NCI-H1436 treated with DMSO at 0.1 percent for 48 hours (cell line): ENCODE measurements at places on chromosomes 4 and X.

DNA sequence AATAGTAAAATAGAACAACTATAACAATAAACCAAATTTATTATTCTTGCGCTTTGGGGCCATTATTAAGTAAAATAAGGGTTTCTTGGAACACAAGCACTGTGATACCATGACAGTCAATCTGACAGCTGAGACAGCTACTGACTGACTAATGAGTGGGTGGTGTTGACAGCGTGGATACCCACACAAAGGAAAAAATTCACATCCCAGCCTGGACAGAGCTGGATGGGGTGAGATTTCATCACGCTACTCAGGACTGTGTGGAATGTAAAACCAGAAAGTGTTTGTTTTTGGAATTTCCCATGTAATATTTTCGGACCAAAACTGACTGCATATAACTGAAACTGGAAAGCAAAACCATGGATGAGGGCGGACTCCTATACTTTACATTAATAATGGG is 48.8 kb downstream of the IGFBP7 start:
- no peak for DNase-seq

- no peak for DNase-seq
Observed at GRCh38 chr4:172750910-172751309, 417.7 kb upstream of the GALNT7 start.

DNA sequence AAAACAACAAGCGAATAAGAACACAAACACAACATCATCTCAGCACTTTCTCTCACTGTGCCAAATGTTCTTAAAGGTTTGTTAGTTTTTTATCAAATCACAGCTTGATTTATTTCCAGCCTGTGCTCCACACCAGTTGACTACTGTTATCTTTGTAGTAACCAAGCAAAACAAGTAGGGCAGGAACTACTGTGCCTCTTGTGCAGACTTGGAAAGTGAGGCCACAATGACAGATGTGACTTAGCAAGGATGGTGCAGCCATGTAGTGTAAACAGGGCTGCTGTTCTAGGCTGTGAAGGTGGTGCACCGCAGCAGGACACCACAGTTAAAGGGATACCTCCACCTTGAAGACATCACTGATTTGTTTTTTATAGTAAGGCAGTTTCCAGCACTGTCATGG is 170.0 kb downstream of the IL1RAPL1 start:
- no peak for DNase-seq

GRCh38 chr4:33316033-33316432 is 2595.9 kb downstream of the PCDH7 start:
- DNase-seq, result no peak

DNA sequence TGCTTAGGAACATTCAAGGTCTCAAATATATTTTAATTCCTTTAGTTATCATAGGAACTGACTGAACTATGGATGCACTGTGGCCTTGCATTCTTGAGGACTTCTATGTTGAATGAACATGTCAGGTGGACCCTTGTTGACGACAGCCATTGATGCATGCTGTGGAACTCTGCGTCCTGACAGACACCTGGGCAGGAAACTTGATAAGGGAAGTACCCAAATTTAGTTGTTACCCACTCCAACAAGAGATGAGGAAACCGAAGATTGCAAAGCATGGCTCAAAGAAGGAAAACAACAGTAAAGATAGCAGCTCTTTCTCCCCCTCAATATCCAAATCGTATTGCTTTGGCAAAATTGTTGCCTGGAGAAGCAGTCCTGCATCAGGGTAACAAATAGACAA is 540.0 kb upstream of the NR3C2 start:
- DNase-seq, result no peak

- no peak for DNase-seq
Observed at GRCh38 chrX:110851780-110852179, 56.2 kb upstream of the CHRDL1 start.

DNA sequence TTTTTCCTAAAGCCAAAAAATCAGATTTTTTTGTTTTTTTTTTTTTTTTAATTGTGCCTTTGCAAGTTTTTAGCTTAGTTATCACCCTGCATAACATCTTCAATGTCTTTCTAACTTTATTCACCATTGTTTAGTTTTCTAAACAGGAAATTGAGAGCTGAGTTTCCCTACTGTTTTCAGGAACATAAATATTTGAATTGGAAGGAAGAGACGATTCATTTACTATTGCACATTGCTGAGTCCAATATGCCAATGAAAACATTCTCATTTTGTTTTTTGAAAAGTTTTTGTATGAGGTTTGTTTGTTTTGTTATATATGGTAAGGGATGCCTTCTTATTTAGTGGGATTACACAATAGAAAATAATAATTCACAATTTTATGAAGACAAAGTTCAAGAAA is 148.4 kb downstream of the ANKRD50 start:
- no peak for DNase-seq

- DNase-seq, result no peak
Observed at GRCh38 chr4:30716681-30717207, 3.4 kb upstream of the PCDH7 start.

DNA sequence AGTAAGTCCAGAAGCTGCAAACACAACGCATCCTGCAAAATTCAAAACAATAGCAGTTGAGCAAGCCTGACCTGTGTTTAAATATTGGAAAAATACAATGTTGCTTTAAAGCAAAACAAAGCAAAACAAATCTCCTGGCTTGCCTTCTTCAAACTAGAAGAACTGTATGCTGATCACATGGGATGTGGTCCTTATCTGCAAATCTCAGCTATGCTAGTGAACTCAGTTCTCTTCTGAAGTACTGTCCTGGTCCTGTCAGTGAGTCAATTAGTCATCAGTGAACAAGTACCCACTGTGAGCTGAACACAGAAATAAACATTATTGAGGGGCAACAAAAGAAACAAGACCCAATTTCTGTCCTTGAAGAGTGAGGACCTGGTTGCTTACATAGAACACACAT is 522.5 kb downstream of the SMARCA1 start:
- DNase-seq, result no peak

DNA sequence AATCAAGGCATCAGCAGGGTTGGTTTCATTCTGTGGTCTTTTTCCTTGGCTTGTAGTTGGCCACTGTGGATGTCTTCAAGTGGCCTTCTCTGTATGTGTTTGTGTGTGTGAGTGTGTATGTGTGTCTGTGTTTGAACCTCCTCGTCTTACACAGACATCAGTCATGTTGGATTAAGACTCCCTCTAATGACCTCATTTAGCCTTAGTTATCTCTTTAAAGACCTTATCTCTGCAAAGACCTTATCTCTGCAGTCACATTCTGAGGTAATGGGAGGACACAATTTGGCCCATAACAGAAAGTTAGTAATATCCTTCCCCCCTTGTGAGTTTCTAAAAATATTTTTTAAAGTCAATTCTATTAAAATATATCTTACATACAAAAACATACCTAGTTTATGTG is 126.7 kb downstream of the EMCN start:
- no peak for DNase-seq

DNA sequence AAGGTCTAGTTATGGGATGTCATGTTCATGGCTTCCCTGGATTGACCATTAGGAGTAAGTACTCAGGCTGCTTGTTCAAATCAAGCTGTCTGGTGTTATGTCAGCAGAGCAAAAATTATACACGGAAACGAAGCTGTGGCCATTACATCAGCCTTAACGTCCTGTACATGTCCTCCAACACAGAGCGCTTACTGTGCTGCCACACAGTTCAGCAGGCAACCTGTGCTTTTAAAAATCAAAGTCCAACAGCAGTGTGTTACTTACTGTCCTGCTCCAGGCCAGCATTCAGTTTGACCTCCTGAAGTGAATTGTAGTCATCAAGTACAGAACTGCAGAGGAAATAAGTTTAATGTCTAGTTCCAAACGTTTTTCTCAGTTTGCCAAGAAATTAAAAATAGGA is 46.0 kb downstream of the KLHL34 start:
- no peak for DNase-seq

DNA sequence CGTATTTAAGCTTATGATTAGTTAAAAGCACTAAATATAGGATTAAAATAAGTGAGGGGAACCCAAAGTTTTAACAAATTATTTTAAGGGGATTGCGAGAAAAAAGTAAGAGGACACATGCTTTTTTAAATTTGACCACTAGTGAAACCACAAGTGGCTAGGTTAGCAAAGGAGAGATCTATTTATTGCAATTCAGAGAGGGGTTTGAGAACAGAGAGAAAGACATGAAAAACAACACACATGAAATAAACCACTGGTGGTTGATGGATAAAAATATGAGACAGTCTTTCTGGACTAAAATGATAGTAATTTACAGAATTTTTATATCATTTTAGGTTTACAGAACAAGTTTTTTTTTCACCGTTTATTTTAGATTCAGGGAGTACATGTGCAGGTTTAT is 11.8 kb downstream of the SLC25A14 start:
- DNase-seq, result no peak

DNA sequence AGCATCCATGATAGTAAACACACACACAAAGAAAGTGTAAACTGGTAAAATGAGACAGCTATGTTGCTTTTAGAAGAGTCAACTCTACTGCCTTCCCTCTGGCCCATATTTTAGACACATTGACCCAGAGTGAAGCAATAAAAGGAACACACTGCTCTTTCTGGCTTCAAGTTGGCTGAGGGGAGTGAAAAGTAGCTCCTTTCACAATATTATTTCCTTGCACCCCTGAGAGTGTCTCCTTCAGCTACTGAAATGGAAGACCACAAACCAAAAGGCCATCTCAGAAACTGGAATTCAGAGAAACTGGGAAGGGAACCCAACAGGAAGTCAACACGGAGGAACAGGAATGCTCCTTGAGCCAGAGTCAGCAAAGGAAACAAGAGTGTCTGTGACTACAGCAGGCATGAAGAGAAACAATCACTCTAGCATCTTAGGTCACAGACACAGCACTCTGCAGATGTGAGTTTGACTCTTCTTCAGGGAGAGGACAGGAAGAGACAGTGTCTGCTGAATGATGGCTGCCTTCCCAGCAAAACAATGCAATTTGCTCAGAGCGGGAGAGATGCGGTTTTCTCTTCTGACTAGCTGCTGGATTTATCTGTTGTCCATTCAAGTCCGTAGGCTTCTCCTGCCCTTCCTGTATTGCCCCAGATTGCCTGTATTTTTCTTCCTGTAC is 106.7 kb downstream of the SPATA18 start:
- DNase-seq, result no peak

- DNase-seq, result no peak
Observed at GRCh38 chr4:71020611-71021010, 27.2 kb downstream of the DCK start.

- no peak for DNase-seq
Observed at GRCh38 chrX:69045616-69046345, 119.5 kb downstream of the PJA1 start.

DNA sequence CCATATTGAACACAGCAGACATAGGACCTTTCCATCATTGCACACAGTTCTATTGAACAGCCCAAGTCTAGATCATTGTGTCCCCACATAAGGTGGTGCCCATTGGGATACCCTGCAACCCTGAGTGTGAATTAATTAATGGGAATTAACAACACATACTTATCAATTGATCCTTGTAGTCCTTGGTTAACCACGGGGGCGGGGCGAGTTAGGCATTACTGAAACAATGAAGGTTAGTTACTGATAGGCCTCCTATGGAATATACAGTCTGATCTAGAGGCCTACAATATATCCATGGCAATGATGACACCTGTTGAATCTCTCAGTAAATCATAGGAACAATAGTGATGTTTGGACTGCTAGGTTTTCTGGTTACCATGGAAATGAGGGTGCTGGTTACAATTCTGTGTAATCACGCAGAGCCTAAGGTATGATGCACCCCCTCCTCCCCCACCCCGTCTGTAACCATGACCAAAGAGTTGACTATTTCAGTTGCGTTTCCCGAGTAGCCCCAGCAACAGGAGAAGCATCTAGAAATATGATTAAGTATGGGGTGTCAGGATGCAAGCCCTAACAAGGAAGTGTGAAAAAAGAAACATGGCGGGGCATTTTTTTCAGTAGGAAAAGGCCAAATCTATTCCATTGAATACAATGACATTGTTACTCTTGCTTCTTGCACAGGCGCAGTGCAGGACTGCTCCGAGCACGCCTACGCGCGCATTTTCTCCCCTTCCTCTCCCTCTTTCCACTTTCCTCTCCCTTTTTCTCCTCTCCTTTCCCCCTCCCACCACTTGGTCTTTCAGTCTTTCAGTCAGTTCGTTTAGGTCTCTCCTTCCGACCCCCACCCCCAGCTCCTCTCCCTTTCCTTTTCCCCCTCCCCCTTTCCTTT is 677 bp upstream of the NONO start:
- DNase-seq, result no peak

GRCh38 chr4:8393593-8394038 is 46.9 kb downstream of the ACOX3 start:
- no peak for DNase-seq

DNA sequence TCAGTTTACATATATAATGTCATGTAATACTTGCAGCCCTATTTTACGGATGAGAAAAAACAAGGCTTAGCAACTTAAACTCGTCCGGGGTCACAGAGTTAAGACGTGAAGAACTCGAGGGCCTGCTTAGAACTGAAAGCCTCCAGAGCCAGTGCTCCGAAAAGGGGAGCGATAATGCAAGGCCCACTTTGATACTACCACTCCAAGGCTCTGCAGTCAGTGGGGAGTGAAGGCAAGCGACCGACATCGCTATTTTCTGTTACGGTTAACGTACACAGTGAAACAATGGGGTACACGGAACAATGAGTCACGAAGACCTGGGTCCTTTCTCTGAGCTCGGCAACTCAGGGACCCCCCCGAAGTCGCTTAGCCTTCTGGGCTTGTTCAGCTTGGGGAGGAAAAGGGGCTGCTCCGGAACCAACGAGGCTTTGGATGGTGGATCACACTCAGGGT is 965 bp downstream of the PPA2 start:
- no peak for DNase-seq

DNA sequence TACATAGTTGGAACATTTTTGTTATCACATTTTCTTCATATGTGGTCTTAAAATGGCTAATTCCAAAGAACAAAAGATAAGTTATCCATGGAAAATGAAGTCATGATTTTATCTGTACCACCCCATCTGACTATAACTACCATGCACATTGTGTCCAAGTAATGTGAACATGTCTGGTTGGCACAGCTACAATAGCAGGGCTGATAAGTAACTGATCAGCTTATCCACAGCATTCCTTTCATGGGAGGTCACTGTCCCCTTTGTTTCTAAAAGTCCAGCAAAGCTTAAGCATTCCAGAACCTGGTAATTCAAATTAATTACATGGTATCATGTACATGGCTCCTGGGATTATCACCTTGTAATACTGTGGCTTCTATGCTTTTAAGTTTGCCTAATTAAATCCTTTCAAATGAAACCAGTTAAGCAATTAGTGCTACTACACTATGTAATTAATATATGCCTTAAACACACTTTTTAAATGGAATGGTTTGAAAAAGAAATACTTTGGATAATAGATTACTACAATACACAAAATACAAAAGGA is 21.1 kb upstream of the SORBS2 start:
- DNase-seq, result no peak

GRCh38 chr4:173254646-173255045 is 79.5 kb downstream of the HMGB2 start:
- DNase-seq, result no peak

DNA sequence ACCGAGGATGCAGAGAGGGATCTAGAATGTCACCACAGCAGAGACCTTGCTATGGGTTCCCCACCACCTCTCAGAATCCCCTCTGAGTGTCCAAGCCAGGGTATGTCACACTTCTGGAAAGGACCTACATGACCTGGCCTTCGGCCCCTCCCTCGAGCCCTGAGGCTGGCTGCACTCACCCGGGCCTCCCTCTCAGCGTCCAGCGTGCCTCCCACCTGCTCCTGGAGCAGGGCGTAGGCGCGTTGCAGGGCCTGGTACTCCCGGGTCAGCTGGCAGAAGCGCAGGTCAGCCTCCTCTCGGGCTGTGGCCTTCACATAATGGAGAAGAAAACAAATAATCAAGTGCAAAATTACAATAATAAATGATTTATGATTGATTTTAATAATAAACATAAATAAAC is 43.9 kb upstream of the C4orf50 start:
- DNase-seq, result no peak
